ENCODE measurements at places on chromosomes 2 and 18.

DNA sequence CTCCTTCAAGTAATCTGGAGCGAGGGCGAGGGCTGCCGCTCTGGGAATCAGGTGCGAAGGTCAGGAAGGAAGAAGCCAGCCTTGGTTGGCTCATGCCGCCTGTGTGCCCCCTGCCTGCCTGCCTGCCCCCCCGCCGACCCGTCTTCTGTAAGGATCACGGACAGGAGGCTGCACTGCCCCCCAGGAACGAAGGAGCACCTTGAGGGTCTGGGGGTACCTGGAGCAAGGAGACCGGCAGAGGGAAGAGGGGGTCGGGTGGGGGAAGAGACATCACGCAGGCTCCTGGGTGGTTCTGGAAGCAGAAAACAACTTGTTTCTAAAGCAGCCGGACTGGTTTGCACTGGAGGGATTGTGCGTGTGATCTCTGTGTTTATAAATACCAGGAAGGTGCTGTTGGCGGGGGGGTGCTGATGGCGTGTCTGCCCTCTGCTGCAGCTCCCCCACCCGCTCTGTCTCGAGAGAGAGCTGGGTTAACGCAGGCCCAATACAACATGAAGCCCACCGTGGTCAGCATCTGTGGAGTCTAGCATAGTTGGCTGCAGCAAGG lies 1.7 kb downstream of the FOSL2 start:
- DNase-seq = no peak

DNA sequence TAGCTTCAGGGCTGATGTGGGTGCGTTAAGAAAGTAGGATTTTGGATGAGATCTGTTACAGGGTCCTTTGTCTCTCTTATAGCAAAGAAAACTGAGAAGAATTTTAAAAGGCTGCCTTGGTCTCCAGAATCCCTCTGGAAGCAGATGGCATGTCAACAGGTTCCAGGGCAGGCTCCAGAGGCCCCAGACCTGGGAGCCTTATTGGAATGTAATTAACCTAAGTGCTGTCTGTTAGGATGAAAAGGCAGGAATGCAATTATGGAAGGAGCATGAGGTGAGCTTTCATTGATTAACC lies 97.2 kb upstream of the PKDCC start:
- DNase-seq = no peak

DNA sequence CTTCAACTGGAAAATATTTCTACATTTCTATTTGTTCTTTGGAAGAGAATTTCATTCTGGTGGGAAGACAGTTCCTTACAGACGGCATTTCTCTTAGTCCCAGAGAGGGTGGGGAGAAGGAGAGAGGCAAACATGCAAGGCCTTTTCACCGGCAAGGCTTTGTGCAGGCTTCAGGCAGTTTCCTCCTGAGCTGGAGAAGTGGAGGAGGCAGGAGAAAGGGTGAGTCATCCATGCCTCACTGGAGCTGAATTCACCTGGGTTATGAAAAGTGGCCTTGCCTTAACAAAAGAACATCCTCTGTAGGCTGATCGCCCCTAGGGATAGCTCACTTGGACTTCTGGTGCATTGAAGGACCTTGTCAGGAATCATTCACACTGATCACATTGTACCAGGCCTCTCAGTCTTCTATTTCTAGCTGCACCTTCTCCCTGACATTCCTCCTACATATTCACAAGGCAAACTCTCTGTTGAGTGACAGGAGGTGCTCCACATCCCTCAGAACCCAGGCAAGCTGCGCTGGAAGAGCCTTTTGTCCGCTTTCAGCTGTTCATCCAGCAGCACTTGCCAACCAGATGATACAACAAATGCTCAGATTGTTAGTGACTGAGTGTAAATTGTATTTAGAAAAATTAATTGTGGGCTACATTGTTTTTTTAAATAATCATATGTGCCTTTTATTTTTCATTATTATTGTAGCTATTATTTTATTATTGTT lies 796.1 kb downstream of the DCDC2C start:
- no peak for DNase-seq

DNA sequence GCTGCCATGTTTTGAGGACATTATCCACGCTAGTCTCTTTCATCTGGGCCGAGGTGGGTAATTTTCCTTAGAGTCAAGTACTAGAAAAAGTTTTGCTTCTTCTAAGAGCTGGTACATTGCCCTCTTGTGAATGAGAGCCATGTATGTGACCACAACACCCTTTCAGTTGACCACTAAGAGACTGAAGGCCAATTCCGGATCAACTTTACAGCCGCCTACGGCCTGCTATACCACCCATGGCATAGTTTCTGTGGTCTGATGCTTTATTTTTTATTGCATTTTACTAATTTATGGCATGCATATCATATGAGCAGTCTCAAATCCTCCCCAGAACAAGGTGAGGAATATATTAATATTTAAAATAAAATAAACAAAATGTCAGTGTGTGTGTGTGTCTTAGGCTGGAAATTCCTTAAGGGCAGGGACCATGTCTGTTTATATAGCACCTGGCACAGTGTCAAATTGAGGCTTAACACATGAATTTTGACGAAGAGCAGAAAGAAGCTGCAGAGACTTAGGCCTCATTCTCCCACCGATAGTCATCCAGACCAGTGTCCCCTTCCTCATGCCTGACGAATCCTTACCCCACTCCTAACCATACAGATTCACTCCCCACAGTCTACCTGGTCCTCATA lies 35.4 kb downstream of the PSD4 start:
- no peak for DNase-seq

GRCh38 chr2:38371235-38371634 lies 5.8 kb downstream of the ATL2 start:
- DNase-seq = no peak

- DNase-seq = no peak
Observed at GRCh38 chr18:65752625-65753325, 2.0 kb downstream of the CDH7 start.

- no peak for DNase-seq
Observed at GRCh38 chr2:195270466-195271039, 386.5 kb upstream of the SLC39A10 start.

- DNase-seq = no peak
Observed at GRCh38 chr2:158926478-158926948, 41.9 kb upstream of the TANC1 start.

DNA sequence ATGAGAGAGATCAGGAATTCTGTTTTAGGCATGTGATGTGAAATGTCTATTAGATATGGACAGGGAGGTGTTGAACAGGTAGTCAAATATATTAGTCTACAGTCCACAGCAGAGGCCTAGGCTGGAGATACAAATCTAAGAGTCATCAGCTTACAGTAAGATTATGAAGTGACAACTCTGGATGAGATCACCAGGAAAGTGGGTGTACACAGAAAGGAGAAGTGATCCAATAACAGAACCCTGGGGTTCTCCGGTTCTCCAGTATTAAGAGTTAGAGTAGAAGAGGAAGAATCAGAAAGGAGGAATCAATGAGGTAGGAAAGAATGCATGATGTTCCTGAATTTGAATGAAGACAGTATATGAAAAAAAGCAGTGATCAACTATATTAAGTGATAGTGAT lies 362.3 kb downstream of the FIGN start:
- no peak for DNase-seq

GRCh38 chr2:211722928-211723327 lies 815.7 kb downstream of the ERBB4 start:
- DNase-seq = no peak

GRCh38 chr2:1693723-1694122 lies 50.6 kb downstream of the PXDN start:
- DNase-seq = no peak

DNA sequence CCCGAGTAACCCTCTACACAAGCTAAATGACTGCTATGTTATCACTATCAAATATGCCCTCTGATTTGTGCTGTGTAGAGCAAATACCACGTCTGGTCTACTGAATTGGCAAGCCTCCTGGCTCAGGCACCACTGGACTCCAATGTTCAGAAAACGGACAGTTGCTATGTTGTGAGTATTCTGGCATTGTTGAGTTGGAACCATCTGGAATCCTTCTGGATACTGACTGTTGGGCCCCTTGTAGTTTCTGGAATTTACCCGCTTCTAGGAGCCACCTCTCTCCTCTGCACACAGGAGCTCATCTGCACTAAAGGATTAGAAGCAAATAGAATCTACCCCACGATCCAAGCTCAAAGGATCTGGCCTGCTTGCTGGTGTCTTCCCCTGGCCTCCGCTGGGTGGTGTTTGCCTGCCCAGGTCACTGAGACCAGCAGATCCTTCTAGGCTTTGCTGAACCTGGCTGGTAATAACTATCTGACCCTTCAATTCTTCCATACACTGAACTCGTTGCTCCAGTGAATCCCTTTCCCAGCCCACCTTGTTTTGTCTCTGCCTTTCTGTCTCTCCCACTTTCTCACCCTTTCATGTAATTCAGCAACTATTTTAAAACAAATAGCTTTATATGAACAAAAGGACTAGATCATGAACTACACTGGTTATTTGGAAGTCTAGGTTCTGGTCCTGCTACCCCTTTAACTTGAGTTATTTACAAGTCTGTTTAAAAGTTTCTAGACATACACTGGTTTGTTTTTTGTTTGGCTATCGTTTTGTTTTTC lies 2.1 kb upstream of the HAAO start:
- DNase-seq = no peak

DNA sequence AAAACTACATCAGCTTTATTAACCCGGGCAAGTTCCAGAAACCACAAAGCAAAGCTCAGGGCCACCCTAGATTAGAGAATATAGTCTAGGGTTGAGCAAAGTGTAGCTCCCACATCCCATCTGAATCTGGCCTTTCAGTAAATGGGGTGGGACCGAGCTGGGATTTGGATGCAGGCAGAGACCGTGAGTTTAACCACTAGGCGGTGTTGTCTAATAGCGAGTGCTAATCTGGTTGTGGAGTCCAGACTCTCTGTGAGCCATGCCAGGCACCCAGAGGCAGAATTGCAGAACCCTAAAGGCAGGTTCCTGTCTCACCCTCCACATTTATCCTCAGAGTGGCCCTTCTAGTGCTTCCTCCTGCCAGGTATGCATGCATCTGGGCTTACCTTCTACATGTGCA lies 435.9 kb downstream of the TSN start:
- DNase-seq = peak; percentile 30

GRCh38 chr2:66050392-66050791 lies 384.5 kb upstream of the MEIS1 start:
- DNase-seq = no peak

- no peak for DNase-seq
Observed at GRCh38 chr18:59272221-59272888, 899 bp downstream of the RAX start.

DNA sequence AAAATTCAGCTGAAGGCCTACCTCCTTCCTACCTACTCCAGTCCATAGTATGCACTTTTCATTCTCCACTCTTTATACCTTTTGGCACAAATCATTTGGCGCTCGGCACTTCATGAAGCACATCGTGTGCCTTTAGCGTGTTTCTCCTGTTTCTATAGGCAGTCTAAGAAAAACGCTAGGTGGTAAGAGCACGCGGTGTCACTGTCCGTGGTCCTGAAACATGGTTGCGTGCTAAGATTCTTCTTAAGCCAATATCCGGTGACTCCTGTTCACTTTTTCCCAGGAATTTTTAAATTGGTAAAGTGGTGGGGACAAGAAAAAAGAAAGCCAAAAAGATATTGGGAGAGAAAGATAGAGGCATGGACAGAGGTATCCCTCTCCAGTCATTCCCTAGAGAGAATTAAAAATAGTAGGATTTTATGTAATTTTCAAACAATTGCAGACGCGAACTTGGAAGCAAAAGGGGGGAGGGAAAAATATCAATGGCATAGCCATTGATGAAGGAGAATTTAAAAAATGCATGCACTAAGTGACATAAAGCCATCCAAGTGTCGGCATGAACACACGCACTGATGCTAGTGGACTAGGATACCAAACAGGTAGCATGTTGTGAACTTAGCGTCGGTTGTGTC lies 1.4 kb upstream of the CTNNA2 start:
- DNase-seq = no peak

- DNase-seq = no peak
Observed at GRCh38 chr2:222492683-222493082, 68.3 kb downstream of the SGPP2 start.

Data from NCI-H1436 (cell line).